ENCODE measurements at places on chromosomes 5 and 9.

DNA sequence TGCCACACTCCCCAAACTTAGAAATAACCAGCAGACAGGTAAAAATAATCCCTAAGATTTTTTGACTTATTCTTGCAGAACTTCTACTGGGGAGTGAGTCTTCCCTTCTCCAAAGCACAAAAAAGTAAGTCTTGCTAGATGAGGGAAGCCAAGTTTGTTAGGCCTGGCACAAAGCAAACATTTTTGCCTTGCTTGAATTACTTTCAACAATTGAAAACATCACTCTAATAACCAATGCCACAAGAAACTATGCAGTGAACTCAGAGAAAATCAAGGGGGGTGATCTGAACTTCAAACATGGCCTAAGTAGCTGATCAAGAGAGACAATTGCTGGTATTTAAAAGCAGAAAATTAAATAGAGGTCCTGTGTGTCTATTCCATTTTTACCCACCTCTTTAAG lies 123.6 kb upstream of the SLC1A3 start:
- DNase-seq: no peak

- no peak for DNase-seq
These were observed 74.5 kb upstream of the CCNG1 start for GRCh38 chr5:163362840-163363371.

DNA sequence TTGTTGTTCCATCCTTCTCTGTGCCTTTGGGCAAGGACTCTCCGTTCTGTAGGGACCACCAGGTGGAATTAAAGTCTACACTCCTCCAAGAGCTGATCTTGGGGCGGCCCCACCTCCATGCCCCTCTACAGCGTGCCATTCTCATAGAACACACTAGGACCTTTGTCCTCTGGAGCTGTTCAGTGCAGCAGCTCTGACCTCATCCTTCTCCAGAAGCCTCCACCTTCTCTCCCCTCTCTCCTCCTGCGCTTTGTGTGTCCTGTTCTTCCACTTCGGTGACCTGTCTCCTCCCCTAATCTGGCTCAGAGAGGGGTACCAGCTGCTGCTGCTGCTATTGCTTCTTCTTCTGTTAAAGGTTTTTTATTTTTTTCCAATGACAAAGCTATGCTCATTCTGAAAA lies 1.8 kb upstream of the MACROH2A1 start:
- no peak for DNase-seq

DNA sequence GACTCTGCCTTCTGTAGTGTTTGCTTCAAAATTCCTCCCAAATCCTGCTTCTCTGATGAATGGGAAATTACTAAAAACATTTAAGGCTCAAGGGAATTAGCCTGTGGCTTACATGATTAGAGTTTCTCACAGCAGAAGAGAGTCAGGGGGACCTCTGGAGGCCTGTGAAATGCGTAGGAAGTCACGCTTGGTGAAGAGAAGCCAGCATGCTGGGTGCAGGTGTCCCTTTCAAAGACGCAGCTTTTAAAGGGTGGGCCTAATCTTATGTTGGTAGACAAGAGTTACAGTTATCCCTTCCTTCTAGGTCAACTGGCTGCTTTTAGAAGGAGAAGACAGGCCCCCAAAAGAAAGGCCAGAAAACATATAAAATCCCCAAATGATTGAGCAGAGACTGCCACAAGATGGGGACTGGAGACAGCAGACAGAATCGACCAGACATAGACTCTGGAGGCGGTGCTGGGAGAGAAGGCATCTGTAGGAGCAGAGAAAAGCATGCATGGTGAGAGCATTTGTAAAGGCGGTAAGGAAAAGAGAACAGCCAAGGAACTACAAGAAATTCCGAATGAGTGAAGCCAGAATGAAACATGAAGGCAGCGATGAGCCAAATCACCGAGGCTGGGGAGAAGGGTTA lies 42.3 kb downstream of the B4GALT1 start:
- DNase-seq: no peak

DNA sequence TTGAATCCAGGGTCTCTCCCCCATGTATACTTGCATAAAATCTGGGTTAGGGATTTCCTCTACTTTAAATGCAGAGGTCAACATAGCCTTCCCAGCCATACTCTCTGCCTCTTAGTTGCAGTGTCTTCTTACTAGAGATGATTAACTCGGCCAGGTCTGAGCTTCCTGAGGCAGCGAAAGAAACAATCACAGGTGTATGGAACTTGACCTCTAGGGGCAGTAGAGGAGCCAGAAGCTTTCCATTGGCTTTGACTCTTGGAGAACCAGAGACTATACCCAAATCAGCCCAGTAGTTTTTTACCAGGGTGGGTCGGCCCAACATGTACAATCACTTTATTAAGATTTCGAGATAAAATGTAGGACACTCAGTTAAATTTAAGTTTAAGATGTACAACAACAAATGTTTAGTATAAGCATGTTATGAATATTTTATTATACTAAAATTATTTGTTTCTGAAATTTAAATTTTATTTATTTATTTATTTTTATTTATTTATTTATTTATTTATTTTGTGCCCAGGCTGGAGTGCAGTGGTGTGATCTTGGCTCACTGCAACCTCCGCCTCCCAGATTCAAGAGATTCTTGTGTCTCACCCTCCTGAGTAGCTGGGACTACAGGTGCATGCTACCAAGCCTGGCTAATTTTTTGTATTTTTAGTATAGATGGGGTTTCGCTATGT lies 48.0 kb upstream of the DMRT3 start:
- peak; percentile 9 for DNase-seq

- no peak for DNase-seq
These were observed 85.0 kb downstream of the CAMSAP1 start for GRCh38 chr9:135822374-135822755.

- DNase-seq: no peak
These were observed 139.4 kb downstream of the ATG10 start for GRCh38 chr5:82111191-82111590.

DNA sequence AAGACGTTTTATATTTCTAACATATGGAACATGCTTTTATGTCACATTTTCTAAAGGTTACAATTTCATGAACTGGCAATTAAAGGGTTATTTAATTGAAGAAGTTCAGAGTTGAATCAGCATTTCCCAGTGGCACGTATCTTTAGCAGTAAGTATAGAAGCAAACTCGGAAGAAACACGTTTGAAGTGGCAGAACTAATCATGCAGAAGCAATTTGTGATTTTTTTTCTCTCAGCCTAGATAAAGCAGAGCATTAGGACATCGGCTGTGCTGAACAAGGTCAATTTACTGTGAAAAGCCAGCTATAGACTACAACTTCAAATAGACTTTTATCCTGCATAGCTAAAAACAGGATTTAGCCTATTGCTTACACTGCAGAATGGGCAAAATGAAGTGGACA lies 104.7 kb downstream of the ISL1 start:
- DNase-seq: no peak

DNA sequence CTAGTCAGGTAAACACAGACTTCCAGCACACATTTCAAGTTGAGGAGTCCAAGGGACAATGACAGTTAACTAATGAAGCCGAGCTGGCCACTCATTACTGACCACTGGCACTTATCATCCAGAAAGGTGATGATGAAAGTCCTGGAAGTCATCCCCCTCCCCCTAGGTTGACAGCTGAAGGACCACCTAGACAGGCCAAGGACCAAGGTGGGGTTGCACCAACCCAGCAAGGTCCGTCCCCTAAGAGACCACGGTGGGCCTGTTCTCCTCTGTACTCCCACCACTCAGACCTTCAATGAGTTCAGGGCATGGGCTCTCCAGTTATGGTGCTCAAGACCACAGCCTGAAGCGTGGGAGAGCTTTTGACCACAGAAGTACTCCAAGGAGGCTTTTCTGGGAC lies 13.2 kb downstream of the P4HA2 start:
- DNase-seq: no peak

DNA sequence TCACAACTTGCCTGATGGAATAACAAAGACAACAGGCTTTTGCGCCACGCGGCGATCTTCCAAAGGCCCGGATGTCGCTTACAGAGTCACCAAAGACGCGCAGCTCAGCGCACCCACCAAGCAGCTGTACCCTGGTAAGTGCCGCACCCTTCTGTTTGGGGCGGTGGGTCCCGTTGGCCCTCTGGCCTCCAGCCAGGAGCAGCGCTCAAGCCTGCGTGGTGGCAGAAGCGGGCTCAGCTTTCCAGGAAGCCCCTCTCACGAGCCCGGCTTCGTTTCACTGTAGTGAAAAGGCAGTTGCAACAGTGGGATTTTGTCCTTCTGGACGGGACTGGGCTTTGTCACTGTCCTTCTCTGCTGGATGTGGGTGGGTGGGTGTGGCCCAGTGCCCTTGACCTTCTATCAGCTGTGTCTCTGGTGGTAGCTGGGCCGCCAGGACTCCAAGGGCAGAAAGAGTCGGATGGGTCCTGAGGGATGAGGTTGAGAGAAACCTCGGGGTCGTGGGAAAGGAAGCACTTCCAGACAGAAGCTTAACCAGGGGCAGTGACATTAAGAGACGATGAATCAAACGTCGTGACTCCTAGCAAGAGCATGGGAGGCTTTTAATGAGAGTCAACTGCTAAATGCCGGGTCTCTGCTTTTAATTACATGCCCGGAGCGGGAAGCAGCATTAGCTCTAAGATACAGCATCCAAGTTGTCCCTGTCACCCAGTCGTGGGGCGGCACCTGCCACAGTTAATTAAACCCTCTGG lies 49.5 kb downstream of the COL5A1 start:
- no peak for DNase-seq

DNA sequence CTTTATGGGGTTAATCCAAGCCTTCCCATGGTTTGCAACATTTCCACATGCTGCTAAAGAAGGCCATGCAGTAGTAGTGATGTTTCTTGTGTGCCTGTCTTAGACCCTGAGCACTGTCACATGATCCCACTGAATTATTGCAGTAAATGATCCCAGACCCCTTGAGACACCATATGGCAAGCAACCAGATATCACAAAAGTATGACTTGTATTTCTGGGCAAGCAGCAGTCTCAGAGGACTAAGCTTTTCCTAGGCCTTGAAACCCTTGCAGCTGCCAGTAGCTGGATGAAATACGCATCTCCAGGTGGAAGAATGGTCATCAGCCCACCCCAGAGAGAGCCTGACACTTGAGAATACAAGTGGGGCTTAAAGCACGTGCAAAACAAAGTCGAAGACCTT lies 41.8 kb downstream of the CDO1 start:
- no peak for DNase-seq

DNA sequence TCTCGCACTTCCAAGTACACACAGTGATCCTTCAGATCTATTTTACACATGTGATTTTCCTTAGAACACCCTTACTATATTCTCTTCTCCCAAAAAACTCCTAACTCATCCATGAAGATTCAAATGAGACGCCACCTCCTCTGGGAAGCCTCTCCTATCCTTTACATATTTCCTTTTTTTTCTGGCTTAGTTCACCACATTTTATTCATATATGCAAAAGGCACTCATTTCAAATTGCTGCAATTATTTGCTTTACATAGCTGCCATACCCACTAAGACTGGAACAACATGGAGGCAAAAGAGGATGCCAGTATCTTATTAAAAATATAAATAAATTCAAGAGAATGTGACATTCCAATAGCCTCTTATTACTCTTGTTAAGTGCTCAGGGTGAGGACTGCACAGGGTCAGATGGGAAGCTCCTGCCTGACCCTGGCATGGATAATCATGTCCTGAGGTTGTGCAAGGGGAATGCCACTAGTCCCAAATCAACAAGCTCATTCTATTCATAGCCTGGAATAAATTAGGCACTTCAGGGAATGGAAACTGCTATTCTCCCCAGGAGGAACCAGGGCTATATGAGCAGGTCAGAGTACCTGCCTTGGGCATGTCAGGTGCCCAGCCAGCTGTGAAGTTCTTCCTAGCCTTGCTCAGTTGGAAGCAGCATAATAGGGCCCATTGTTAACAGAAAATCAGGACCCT lies 262.9 kb downstream of the FBXL17 start:
- no peak for DNase-seq

DNA sequence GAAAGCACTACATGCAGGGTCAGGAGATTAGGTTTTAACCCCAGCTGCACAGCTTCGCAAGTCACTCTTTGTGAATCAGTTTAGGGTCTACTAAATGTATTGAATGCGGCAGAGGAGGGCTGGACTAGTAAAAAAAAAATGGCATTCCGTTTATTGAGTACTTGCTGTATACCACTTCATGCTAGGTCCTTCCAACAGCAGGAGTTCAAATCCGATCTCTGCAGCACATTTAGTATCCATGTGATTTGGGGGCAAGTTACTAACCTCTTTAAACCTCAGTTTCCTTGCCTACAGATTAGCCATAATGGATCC lies 204.4 kb downstream of the SNCAIP start:
- DNase-seq: no peak

GRCh38 chr9:137228968-137229896 lies 1.5 kb upstream of the SLC34A3 start:
- DNase-seq: no peak

DNA sequence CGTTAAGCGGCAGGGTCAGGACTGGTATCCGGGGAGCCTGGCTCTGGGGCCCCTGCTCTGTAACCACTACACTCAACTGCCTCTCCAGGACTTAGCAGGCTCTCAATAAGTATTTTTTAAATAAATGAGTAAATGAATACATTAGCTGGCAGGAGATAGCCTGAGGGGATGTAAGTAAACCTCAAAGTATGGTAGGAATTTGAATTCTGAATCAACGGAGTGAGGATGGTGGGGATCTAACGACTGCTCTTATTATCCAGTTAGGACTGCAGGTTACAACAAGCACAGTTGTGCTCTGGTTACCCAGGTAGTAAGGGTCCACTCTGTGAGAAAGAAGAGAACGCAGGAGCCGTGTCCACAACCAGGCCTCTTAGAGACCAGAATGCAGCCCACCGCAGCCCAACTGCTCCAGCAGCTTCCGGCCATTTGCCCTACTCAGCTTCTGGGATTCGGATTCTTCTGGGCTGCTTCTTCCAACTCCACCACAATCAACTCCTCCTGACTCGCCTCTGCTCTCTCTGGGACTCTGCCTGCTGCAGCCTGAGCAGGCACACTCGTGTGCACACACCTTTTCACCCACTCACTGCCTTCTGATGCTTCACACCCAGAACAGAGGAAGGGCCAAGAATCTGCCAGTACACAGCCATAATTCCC lies 52.6 kb downstream of the MED27 start:
- DNase-seq: no peak

DNA sequence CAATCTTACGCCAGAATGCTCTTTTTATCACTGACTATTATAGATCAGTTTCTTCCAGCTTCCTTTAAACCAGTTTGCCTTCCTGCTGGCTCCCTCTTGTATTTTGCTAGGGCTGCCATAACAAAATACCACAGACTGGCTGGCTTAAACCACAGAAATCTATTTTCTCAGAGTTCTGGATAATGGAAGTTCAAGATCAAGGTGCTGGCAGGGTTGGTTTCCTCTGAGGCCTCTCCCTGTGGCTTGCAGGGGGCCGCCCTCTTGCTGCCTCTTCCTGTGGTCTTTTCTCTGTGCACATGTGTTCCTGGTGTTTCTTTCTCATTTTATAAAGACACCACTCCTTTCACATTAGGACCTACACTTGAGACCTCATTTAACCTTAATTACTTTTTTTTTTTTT lies 6.8 kb upstream of the FXN start:
- no peak for DNase-seq

- peak; percentile 16 for DNase-seq
These were observed 65.4 kb upstream of the ARAP3 start for GRCh38 chr5:141747152-141748141.

DNA sequence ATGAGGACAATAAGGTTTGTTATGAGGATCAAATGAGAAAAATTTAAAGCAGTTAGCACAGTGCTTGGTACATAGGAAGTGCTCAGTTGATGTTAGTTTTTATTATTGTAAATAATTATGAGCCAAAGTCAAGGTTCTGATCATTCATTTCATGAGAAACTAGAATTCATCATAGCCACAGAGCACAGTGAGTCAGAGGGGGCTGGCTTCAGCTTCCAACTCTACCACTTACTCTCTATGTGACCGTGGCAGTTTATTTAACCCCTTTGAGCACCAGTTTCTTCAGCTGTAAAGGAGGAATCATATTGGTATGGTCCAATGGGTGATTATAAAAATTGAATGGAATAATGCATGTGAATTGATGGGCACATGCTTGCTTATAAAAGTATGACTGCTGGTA lies 39.4 kb downstream of the KLHL3 start:
- DNase-seq: no peak

Data from urothelium cell line (cell line).